Cardiac atrium fibroblast (primary cell): ENCODE measurements at places on chromosomes 4 and X. TPM values are rescaled to one million over a fixed set of nuclear protein-coding genes. Genes with fewer than 3 reads are reported as not detected.

The DUSP9 gene
- total RNA-seq, result 0.90 TPM in 1 of 2 replicates, not detected in the other

The FAM47E gene
- total RNA-seq, result not detected in 2 replicates

The ESX1 gene
- total RNA-seq, result not detected in 2 replicates

The HS3ST1 gene
- 1.5 and 1.8 TPM in 2 replicates for total RNA-seq

The CYBB gene
- total RNA-seq, result 0.36 TPM in 1 of 2 replicates, not detected in the other
